Dermis blood vessel endothelial cell (primary cell): ENCODE measurements at places on chromosomes 6 and 20. TPM values are rescaled to one million over a fixed set of nuclear protein-coding genes. Genes with fewer than 3 reads are reported as not detected.

The GPLD1 gene
- 0.05 and 0.17 TPM in 2 replicates for total RNA-seq

- no peak for DNase-seq
Observed at GRCh38 chr20:63174309-63175037, 41.5 kb downstream of the YTHDF1 start.

DNA sequence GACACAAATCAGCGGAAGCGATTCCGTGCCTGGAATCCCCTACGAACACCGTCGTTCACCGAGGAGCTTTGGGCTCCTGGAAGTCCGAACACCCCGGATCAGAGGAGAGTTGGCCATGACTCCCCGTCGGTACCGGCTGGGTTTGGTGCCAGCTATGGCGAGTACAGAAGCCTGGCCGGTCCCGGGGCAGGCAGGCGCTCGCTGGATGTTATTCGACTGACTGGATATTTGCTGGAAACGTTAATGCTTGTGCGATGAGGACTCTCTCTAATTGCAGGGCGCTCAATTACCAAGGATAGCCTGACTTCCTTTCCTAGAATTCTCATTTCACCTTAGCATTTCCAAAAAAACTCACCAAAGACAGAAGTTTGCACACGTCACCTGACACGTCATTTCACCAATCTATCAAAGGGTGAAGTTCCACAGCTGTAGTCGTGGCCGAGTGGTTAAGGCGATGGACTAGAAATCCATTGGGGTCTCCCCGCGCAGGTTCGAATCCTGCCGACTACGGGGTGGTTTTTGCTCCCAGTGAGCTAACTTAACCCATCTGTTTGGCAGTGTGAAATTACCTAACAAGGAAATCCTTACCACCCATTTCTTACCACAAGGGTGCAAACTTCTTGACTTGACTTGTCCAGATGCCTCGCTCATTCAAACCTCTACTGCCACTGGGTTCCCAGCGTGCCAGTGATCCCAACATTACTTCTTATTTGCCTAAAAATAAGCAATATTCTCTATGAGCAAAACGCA is 22.7 kb upstream of the ZNF184 start:
- DNase-seq: peak; percentile 69

DNA sequence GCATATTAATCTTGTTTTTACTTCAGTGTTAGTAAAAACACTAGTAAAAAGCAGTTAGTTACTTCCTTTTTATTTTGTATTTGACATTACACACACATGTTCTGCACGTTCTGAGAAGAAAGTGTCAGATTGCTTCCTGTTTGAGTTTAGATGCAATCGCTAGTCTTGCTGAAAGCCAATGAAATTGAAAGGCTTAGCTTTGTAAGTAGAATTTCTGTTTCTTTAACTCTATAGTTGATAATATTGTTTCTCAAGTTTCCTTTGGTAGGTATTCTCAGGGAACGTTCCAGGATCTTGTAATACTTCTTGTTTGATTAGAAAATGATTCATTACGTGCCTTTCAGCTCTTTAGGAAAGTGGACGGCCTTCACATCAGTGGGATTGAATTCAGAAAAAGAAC is 55.0 kb downstream of the CDKAL1 start:
- peak; percentile 21 for DNase-seq

DNA sequence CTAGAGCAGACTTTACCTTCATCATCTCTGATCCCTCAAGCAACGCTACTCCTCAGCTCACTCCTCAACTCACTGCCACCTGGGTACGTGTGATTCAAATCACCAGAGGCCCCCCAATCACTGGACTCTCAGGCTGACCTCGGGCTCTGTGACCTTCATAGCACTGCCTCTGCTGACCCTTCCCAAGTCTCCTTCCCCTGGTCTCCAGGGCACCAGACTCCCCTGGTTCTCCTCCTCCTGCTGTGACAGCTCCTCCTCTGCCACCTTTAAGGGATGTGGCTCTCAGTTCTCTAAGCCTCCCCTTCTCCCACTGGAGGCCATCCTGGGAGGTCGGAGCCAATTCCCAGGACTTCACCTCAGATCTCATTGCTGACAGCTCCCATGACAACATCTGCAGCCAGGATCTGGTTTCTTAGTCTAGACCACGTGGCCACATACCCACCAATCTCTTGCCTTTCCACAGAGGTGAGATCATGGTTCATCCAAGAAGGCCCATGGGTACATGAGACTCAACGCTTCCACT is 90.4 kb downstream of the NFATC2 start:
- no peak for DNase-seq
